ENCODE measurements at places on chromosomes 12 and 14.

DNA sequence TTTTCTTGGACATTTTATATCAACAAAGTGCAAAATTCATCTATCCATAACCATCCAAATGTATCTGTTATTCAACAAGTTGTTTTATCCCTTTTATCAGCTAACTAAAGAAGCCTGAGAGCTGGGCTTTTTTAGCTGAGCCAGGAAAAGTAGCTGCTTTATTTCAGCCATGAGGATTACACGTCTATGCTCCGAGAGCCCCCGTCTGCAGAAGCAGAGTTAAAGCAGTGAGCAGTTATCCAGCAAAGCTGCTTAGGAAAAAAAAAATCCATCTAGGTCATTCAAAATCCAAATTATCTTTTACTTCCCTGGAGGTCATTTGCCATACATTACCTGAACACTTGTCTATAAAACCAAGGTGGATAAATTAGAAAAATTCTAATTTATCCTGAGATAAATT, 15.7 kb upstream of the HECTD1 start:
- no peak for DNase-seq

GRCh38 chr12:114666746-114667668, 17.0 kb downstream of the TBX3 start:
- DNase-seq: no peak

DNA sequence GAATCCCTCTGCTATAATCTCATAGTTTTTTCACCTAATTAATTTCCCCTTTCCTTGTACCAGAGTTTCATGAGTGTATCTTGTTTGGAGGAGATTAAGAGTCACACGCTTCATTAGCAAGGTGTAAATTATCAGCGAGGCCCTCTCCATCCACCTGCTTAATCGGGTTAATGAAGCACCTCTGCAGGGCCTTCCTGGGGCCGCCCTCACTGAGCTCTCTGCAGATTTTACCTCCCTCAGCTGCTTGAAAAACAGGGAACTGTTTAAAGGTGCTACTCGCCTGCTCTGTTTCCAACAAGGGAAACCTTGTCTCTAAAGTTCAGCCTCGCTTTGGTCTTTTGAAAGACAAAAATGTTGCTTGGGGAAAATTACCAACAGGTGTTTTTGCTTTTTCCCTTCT, 35.8 kb downstream of the OTX2 start:
- DNase-seq: no peak

GRCh38 chr14:31204593-31205534, 2.7 kb downstream of the HECTD1 start:
- DNase-seq: no peak

GRCh38 chr14:60343571-60344071, 94.6 kb downstream of the PPM1A start:
- DNase-seq: no peak

DNA sequence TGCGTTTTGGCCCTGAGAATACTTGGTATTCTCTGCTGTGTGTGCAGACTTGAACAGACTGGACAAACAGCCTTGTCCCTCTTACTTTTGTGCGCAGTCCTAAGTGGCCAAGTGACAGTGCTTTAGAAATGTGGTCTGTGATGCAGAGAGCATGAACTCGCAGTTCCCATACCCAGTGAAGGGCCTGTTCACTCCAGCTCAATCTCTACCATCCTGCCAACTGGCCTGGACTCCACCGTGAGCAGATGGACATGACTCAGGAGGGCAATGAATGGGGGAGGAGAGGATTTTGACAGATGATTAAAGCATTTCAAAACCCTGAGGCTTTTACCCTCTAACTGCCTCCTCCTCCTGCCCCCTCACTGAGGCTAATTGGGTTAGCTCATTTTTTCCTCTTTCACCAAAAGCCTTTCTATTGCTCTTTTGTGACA, 62.5 kb upstream of the PYGL start:
- DNase-seq: no peak

- DNase-seq: no peak
Observed at GRCh38 chr12:27332714-27333402, at the start of gene BMAL2. Gene BMAL2 (plus strand): TSS chr12:27332836. CDS start chr12:27333073, 237 bp downstream.

GRCh38 chr12:130644146-130644545, 72.0 kb downstream of the RIMBP2 start:
- DNase-seq: no peak

DNA sequence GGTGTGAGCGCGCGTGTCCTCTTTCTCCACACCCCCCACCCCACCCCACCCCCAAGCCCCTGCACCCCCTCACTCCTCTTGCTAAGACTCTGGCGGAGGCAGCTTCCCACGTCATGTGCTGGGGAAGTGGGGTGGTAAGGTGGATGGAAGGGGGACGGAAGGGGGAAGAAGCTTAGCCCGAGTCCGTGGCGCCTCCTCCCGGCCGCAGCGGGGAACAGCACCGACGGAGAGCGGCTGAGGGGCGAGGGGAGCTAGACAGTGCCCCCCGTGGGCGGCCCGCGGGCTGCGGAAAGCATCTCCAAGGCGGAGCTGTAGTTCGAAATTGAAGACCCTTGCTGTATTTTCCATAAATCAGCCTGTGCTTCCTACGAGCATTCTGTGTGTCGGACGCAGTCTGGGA, 588 bp upstream of the GRIN2B start:
- no peak for DNase-seq

DNA sequence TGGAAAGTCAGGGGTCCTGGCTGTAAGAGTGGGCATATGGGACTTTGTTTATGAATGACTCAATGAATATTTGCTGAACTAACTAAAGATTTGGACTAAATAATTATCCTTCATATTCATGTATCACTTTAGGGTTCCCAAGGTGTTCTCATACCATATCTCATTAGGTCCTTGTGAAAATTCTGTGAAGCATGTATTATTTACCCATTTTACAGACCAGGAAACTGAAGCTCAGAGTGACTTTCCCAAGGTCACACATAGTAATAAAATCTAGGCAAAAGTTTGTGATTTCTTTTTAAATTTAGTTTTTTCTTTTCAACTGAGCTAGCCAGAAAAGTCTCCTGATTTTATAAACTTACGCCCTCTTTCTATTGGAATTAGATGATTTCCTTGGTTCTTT, 9.4 kb downstream of the PDE1B start:
- no peak for DNase-seq

- no peak for DNase-seq
Observed at GRCh38 chr12:109550281-109550680, 23.0 kb downstream of the MMAB start.

GRCh38 chr12:106492857-106493256, 89.9 kb upstream of the RFX4 start:
- no peak for DNase-seq

GRCh38 chr12:58206876-58207275, 265.5 kb downstream of the ATP23 start:
- DNase-seq: no peak

- DNase-seq: peak; percentile 23
Observed at GRCh38 chr14:78135450-78135891, 34.7 kb upstream of the NRXN3 start.

DNA sequence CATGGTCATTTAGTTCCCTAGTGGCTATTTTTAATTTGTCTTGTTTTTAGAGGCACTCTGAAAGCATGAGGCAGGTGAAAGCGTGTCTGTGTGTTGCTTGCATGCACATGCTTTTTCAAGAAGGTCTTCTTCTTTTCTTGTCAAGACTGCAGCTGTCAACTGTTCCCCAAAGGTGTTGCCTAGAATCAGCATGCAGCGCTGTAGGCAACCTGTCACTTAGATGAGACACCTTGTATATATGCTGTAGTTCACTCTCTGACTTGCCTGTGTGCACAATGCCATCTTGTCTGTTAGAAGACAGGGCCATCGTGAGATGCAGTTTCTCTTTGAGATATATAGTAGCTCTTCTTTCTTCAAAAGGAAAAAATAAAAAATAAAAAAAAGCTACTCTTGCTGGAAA, 885.7 kb downstream of the DIO2 start:
- DNase-seq: no peak

DNA sequence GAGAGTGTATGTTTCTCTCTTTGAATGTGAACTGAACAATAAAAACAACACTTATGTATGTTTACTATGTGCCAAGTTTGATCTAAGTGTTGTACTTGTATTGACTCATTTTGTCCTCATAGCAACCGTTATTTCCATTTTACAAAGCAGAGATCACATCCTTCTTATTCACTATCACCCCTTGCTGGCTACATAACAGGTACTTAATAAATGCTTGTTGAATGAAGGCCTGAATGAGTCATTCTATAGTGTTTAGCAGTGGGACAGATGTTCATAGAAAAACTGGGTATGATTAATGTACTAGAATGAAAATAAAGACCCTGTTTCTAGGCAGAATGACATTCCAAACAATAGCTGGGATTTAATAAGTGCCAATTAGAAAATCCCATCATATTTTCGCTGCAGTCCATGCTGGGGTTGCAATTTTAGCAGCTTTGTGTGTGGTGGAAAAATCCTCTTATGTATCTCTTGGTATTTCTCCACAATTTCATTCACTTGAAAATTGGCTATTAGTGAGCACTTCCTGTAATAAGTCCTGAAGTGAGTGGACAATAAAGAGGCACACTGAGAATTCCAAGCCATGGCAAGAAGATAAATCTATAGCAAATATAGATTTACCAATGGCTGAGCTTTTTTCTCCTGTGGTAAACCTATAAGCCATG, 86.0 kb downstream of the FAR2 start:
- no peak for DNase-seq

GRCh38 chr12:50112456-50113218, 601 bp downstream of the COX14 start:
- no peak for DNase-seq

- no peak for DNase-seq
Observed at GRCh38 chr14:104732355-104732804, 8.4 kb downstream of the ADSS1 start.

All from KG1 (cell line).